ENCODE measurements at places on chromosomes 12 and 14.

DNA sequence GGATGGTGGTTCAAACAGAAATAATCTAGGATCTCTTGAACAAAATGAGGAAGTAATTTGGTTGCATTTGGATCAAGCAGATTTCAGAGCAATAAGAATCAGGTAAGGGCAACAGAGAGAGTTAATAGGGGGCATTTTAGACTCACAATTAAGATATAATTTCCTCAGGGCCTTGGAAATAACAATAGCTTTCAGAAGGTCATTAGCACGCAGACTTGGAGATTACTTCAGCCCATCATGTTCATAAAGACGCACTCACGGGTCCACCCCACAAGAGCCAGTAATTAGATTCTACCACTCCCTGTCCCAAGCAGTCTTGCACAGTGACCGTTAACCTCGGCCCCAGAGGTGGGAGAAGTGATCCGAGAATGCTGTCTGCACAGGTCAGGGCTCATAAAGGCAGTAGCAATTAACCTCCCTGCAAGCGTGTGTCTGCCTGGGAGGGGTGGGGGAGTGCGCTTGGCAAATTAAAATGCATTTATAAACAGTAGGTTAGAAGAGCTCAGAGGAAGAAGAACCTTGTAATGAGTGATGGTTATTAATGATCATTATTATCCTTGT lies 125.7 kb upstream of the CCDC196 start:
- DNase-seq: no peak

DNA sequence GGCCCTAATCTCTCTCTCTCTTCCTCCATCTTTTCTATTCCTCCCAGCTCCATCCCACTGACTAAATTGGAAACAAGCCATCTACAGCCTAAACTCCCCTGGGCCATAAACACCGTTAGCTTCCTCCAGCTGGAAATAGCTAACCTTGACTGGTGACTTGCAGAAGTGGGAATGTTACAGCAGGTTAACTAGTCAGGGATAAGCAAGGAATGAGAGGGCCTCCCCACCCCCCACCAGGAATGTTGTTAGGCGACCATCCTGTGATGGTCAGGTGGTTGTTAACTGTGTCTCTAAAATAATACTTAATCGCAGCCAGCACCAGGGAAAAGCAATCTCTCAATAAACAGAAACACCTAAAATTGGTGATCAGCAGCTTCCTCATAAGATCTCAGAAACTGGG lies 40.8 kb downstream of the MIS18BP1 start:
- DNase-seq: no peak

GRCh38 chr12:56800221-56800620 lies 37.1 kb downstream of the HSD17B6 start:
- DNase-seq: no peak

DNA sequence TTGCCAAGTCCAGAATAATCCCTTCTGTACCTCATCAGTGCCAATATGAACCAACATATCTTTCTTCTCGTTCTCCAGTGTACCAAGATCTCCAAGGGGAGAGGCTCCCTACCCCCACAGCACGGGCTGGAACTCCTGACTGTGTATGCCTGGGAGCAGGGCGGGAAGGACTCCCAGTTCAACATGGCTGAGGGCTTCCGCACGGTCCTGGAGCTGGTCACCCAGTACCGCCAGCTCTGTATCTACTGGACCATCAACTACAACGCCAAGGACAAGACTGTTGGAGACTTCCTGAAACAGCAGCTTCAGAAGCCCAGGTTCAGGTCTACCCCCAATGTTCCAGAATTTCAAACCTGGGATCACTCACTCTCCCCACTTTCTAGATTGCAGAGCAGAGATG lies 10.5 kb upstream of the OAS2 start:
- no peak for DNase-seq

GRCh38 chr12:33825986-33826602 lies 196.2 kb upstream of the ALG10 start:
- no peak for DNase-seq

DNA sequence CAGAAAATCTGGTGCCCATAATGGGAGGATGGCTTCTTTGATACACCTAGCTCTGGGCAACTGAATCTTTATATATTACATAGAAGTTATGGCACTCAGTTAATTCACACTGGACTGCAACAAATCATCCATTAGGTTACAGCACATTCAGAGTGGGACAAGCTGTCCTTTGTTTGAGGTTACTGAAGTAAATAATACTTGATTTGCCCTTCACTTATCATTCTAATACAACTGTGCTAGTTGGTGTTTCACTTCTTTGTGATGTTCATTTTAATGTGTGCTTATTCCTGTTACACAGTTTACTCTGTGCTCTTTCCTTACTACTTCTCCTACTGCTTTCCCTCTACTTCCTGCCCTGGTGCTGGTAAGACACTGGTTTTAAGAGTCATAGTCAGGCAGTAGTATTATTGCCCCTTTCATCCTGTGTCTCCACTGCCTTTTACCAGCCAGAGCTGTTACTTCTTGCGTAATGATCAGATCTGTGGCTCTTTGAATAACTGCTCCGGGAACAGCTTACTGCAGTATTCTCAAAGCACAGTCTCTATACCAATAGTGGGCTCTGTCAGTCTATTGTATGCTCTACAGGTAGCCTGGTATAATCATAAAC lies 36.4 kb upstream of the GXYLT1 start:
- no peak for DNase-seq

GRCh38 chr14:74980398-74980730 lies 22.4 kb upstream of the EIF2B2 start:
- no peak for DNase-seq

DNA sequence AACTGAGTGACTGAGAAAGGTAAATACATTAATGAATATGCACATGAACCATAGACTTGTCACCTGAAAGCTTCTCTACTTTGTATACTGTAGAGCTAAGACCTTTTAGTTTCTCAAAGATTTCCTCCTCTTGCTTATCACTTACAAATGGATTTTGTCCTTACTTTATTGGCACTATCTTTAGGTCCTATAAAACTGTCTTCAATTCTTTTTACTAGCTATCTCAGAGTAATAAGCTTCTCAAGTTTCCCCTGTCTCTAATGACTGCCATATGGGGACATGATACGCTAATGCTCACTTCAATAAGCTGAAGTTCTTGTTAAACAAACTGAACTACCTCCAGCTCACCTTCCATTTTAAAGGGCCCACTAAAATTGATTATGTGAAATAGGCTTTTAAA lies 468.2 kb upstream of the CCDC196 start:
- no peak for DNase-seq

GRCh38 chr12:56863789-56864188 lies 70.4 kb downstream of the SDR9C7 start:
- no peak for DNase-seq

DNA sequence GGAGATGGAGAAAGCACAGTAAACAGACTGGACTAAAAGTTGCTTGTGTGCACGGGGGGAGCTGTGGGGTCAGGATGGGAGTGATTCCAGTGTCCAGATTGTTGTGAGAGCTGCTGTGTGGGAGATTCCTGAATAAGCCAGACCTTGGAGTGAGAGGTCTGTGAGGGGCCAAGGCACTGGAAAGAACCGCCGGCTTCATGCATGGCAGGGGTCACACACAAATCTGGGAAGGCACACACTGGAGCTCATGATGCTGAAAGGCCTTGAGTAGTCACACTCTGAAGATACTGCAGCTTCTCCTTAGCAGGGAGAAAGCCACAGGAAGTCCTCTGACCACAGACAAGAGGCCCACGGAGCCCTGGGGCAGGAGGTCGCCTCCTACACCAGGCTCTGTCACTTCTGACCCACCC lies 23.1 kb downstream of the ADCY6 start:
- no peak for DNase-seq

DNA sequence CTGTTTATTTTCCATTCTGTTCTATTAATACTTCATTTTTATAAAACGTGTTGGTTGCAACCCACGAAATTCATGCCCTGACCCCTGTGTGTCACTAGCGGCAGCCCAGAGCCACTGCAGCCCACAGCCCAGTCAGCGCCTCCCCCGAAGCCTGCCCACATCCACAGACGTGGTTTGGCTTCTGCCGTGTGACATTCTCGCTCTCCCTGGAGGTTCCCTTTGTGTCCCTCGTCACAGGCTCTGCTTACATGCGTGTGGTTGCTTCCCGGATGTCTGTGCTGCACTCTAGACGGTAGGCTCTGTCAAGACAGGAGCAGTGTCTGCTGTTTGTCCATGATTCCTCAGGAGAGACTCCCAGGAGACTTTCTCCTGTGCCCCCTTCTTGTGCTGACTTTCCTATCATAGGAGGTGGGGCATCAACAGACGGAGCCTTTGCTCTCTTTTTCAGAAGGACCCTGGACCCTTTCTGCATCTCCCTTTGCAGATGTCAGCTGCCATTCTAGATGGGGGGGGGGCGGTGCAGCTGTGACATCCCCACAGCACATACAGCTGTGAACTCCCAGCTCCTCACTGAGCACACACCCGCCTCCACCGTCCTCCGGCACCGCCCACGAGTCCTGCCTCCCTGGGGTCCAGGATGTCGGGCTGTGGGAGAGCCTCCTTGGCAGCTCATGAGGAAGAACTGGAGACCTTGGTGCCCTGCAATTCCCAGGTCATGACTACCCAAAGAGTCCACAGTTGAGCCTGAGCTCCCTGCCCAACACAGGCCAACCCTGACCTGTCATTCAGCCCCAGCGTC lies 36.8 kb upstream of the PIWIL1 start:
- DNase-seq: no peak

- no peak for DNase-seq
Observed at GRCh38 chr12:85191-85666, 18.7 kb downstream of the IQSEC3 start.

GRCh38 chr14:78359581-78359980 lies 189.4 kb downstream of the NRXN3 start:
- no peak for DNase-seq

DNA sequence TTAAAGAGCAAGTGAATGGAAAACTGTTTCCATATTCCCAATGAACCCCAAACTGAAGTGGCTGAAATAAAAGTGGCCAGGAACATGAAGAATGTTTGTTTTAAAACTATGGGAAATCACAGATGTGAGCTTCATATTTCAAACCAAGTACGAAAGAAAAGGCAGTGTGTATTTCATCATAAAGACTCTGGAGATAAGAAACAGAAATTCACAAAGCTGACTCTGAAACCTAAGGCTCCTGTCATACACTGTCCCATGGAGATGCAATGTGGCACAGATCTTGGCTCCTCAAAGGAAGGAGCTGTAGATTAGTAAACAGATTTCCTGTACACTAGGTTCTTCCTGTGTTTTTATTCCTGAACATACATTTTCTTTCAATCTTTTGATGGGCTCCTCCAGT lies 304.4 kb downstream of the MED13L start:
- DNase-seq: no peak

DNA sequence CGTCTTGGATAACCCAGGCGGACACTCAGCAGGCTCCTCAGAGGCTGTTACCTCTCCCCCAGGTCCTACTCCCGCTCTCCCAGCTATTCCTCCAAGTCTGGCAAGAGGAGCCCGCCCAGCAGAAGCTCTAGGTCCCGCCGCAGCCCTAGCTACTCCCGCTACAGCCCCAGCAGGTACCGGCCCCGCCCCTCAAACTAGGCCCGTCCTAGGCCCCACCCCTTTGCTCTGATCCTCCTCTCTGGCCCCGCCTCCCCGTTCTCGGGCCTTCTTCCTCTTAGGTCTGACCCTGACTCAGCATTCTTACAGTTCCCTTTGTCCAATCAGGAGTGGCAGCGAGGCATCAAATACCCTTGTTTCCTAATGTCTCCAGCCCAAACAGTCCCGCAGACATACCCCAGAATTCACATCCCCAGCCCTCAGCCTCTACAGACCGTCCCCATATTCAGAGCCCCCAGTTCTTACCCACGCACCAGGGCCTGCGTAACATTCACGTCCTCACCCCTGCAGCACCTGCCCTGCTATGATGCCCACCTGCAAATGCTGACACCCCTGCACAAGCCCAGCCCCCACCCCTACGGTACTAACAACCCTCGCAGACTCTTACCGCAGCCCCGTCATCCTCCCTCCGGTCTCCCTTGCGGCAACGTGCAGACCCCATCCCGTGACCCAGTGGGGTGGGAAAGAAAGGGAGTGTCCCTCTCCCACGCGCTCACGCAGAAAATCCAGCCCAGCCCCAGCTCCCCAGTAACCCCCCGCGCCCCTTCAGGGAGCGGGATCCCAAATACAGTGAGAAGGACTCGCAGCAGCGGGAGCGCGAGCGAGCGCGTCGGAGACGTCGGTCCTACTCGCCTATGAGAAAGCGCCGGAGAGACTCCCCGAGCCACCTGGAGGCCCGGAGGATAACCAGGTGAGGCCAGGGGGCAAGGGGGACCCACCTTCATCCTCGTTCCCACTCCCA lies 25.0 kb upstream of the HSPB8 start:
- DNase-seq: no peak

GRCh38 chr12:94795520-94795919 lies 145.2 kb upstream of the TMCC3 start:
- DNase-seq: no peak
